SK-MEL-5 (cell line): ENCODE measurements at places on chromosomes 6 and 20. TPM values are rescaled to one million over a fixed set of nuclear protein-coding genes. Genes with fewer than 3 reads are reported as not detected.

DNA sequence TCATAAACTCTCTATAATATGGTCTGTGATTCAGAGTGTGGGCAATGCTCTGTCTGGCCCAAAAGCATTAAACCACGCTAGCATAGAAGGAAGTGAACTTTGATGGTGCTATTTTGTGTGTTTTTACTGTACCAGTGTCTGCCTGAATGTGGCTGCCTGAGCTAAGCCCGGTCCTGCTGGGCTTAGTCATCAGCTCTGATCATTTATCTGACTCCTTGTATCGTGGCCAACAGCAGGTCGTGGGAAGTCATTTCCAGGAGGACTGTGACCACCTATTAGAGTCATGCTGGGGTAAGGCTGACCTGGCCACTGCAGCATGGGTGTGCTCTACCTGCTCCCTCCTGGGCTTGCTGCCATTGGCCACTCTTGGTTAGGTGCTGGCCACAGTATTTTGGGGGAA is 239.1 kb upstream of the CEP162 start:
- DNase-seq = no peak

DNA sequence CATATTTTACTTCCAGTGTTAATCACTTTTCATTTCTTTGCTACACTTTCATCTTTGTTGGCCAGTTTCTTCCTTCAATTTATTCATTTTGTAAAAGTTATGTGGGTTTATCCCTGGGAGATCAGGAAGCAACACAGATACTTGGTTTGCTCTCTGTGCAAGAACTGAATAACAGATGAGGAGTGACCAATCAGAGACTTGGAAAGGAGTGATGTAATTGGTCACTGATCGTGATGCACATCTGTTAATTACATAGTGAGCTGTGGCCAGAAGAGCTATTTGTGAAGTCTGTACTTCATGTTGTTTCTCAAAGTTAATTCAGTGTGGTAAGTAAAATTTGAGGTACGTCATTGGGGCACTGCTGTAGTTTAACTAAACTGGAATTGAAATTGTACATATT is 21.3 kb downstream of the ANKRD6 start:
- DNase-seq = peak; percentile 37

- DNase-seq = no peak
Measured at GRCh38 chr6:54778731-54779130, 67.8 kb upstream of the FAM83B start.

DNA sequence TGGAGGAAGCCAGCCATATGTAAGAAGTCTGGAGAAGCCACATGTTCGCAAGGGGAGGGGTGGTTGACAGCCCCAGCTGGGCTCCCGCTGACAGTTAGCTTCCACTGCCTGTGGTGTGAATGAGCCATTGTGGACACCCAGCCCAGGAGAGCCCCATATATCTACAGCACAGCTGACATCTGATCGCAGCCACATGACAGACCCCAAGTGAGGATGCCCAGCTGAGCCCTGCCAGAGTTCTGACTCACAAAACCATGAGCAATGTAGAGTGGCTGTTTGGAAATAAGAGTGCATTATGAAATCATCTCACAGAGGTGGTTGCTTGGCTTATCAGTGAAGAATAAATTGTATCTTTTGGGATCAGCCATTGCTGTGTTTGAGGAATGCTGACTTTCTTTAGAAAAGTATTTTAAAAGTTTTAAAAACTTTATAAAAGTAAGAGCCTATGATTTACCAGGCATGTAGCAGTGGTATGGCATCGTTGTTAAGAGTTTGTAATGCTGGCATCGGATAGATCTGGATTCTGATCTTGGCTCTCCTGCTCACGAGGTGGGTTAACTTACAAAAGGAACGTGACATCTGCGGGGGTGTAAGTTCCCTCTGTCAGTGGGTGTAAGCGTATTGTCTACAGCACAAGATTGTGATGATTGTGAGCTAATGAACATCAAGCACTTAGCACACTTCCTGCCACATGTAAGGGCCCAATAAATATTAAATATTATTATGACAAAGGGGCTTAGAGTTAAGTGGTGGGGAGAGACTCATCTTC is 24.1 kb downstream of the CFAP61 start:
- peak; percentile 99 for DNase-seq

DNA sequence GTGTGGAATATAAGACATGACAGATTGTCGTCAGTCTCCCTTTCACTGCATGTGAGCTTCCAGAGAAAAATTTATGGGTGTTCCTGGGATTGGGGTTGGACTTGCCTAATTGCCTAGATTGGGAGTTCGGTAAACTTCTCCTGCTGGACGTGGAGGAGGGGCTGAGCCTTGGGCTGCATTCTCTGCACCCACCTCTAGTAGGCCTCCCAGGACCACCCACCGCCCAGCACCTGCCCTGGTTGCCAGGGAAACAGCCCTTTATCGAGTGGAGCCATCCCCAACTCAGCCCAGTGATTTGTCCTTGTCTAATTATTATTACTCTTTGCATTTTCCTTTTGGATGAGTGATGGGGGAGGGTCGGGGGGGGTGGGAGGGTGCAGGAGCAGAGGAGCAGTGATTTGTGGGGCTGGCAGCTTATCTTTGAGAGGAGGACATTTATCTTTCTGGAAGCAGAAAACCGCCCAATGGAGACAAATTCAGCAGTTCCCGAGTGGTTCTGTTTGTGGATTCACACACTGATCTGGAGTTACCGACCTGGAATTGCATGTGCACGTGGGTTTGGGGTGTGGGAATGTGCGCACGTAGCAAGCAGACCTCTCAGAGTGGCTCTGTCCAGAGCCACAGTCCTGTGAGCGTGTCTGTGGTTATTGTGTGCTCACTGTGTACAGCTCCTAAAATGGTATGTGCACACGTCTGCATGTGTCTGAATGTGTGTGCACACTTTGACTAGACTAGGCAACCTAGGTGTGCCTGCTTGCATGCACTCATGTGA is 104.5 kb downstream of the DHX35 start:
- DNase-seq = no peak

GRCh38 chr6:28657381-28657768 is 131.7 kb downstream of the GPX5 start:
- no peak for DNase-seq

GRCh38 chr20:19735446-19735845 is 22.6 kb upstream of the RIN2 start:
- peak; percentile 77 for DNase-seq

The IL17A gene
- total RNA-seq = not detected in 2 replicates

The SLX4IP gene
- total RNA-seq = 6.4 and 7.3 TPM in 2 replicates
